ENCODE measurements at places on chromosomes 11 and 22.

DNA sequence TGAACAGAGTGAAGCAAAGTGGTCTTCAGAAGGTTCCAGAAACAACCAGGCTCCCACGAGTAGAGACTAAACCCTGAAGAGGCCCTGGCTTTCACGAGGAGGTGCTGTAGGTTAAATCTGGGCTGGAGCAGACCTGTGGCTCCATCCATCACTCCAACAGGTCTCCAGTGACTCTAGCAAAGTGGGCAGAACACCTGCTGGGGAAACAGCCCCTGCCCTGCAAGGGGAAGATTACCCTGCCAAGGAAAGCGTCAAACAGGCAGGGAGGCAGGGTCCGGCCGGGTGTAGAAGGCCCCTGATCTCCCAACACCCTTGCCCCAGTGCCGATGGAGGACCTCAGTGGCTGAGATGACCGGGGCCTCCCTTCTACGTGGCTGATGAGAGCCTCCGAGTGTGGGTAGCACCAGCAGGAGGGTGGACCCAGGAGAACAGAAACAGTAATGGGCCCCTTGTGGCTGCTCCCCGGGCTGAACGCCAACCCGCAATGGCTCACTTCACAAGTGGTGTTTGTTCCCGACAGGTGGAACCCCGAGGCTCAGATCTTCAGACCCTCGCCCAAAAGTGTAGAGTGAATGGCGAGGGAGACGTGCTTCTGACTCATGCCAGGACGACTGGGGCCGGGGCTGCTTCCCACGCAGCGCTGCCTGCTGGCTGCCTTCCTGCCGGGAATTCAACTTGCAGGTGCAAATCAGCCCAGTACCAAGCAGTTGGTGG is 112.0 kb downstream of the SHANK2 start:
- H3K4me1 ChIP-seq: peaks cover 2% of the 10 kb centered on the region
- DNase-seq: no peak
- no peak overlapping the region for H3K27ac ChIP-seq
- no peaks in the 10 kb centered on the region for H3K36me3 ChIP-seq
- no peaks in the 10 kb centered on the region for H3K27me3 ChIP-seq

GRCh38 chr11:5367448-5368074 is 16.1 kb upstream of the OR51M1 start:
- no peaks in the 10 kb centered on the region for H3K27me3 ChIP-seq
- H3K27ac ChIP-seq: no peak overlapping the region
- DNase-seq: no peak
- no peak overlapping the region for H3K4me3 ChIP-seq
- no peaks in the 10 kb centered on the region for H3K4me1 ChIP-seq

DNA sequence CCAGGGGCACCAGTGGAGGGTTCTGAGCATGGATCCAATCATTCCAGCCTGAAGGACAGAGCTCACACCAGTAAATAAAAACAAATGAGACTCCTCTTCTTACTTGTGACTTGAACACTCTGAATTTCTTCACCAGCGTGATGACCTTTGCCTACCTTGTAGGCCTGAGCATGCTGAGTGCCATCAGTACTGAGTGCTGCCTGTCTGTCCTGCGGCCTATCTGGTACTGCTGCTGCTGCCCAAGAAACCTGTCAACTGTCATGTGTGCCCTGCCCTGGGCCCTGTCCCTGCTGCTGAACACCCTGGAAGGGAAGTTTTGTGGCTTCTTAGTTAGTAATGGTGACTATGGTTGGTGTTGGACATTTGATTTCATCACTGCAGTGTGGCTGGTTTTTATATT is 23.9 kb downstream of the MRGPRX4 start:
- H3K27me3 ChIP-seq: no peaks in the 10 kb centered on the region
- no peaks in the 10 kb centered on the region for H3K36me3 ChIP-seq
- no peaks in the 10 kb centered on the region for H3K4me1 ChIP-seq
- H3K27ac ChIP-seq: no peak overlapping the region

DNA sequence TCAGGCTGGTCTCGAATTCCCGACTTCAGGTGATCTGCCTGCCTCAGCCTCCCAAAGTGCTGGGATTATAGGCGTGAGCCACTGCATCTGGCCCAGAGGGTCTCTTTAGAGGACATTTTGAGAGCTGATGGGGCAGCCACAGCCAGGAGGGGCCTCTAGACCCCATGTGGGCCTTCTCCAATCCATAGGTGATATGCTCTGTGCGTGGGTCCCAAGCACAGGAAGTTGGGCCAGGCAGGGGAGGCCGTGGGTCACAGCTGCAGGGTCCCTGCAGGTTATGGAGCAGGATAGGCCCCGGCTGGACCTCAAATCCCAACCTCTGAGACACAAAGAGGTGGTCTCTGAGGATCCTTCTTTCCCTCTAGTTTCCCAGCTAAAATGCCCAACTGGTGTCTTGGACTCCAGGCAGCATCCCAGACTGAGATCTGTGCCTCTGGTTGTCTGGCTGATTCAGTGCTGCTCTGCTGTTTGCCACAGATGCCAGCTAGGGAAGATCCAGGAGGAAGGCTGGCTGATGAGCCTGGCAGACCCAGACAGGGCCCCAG is 1.5 kb downstream of the LRRC75B start:
- H3K4me1 ChIP-seq: peaks cover 7% of the 10 kb centered on the region
- peaks cover 26% of the 10 kb centered on the region for H3K36me3 ChIP-seq
- H3K4me3 ChIP-seq: no peak overlapping the region
- H3K27me3 ChIP-seq: no peaks in the 10 kb centered on the region

GRCh38 chr11:33808228-33808828 is 34.0 kb upstream of the FBXO3 start:
- no peak overlapping the region for H3K4me3 ChIP-seq
- H3K27ac ChIP-seq: no peak overlapping the region
- DNase-seq: peak; percentile 91

DNA sequence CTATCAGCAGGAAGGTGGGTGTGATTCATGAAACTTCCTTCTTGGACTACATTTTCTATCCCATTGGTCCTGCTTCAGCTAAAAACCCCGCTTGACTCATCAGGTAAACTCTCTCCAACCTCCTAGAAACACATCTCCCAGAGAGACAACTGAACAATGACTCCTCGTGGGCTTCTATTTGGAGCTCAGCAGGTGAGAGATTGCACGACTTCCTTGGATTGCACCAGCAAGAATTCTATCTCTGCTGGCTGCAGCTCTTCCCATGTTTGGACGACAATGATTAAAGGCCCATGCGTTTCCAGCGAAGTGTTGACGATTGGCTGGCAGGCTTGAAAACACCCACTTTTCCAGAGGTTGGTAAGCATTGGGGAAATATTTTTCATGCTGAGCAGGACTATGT is 216.1 kb upstream of the NTM start:
- no peak for DNase-seq
- H3K36me3 ChIP-seq: no peaks in the 10 kb centered on the region

DNA sequence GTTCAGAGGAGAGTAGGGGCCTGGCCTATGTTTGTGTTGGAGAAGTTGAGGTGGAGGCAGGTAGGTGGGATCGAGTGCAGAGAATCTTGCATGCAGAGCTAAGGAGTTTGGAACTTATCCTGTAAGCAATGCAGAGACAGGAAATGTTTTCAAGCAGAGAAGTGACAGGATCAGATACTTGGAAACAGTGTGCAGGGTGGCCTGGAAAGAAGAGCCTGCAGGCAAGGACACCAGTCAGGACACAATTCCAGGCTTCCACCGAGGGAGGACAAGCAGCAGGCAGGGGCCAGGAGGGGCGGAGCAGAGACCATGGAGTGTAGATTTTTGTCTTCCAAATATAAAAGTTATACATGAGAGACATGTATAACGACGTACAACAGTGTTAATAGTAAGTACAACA is 26.9 kb upstream of the CECR2 start:
- no peak overlapping the region for H3K27ac ChIP-seq
- no peak for DNase-seq
- no peaks in the 10 kb centered on the region for H3K36me3 ChIP-seq
- H3K27me3 ChIP-seq: no peaks in the 10 kb centered on the region

DNA sequence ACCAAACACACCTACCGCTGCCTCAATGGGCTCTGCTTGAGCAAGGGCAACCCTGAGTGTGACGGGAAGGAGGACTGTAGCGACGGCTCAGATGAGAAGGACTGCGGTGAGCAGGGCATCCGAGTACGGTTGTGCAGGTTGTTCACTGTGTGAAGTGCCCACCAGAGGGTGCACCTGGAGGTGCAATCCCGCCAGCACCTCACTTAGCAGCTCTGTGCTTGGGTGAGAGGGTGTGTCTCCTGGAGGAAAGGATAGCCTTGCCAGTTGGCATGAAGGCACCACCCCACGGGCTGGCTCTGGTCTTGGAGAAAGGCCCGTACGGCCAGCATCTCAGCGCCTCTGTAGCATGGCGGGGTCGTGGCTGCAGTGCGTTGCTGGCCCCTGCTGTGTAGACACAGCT is 39.4 kb downstream of the ST14 start:
- no peak for DNase-seq
- no peaks in the 10 kb centered on the region for H3K4me1 ChIP-seq
- no peaks in the 10 kb centered on the region for H3K36me3 ChIP-seq

GRCh38 chr11:15775015-15775541 is 581.3 kb downstream of the SOX6 start:
- no peaks in the 10 kb centered on the region for H3K27me3 ChIP-seq
- no peak for DNase-seq
- peaks cover 15% of the 10 kb centered on the region for H3K4me1 ChIP-seq
- no peaks in the 10 kb centered on the region for H3K36me3 ChIP-seq

- H3K4me1 ChIP-seq: no peaks in the 10 kb centered on the region
- no peaks in the 10 kb centered on the region for H3K36me3 ChIP-seq
- no peak for DNase-seq
- no peaks in the 10 kb centered on the region for H3K27me3 ChIP-seq
- no peak overlapping the region for H3K4me3 ChIP-seq
Measured at GRCh38 chr11:1589996-1590395, 4.9 kb upstream of the KRTAP5-1 start.

DNA sequence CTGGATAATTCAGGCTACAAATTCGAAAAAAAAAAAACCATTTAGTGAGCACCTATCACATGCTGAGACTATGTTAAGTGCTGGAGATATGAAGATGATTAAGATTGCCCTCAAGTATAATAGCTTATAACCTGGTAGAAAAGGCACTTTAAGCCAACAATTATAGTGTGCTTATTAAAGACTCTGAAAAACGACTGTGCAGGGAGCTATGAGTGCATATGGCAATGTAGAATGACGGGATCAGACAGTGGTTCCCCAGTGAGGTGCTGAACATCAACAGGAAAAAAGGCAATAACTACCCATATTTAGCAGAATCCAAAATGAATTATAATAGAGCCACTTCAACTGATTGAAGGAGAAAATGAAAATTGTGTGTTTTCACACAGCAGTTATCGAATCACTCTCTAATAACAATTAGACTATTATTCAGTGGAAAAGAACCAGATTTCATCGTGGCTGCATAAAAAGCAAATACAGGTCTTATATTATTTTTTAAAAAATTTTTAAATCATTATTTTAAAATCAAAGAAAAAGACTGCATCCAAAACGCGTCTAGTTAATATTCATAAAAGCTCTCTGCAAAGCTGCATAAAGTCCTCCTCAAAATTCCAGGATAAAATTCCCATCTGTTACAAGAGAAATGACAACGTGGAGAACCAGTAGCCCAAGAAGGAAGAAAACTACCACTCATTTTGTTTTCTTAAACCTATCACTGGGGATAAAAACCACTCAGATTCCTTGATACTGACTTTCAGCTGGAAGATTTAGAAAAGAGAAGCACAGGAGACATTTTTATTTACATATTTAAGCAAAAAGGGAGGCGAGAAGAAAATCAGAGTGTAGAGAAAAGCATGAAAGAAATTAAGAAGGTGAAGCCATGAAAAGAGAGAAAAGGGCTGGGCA is 1.1 kb downstream of the MTMR2 start:
- H3K4me3 ChIP-seq: peak overlapping the region; percentile 86
- H3K27me3 ChIP-seq: no peaks in the 10 kb centered on the region
- DNase-seq: no peak
- H3K4me1 ChIP-seq: peaks cover 4% of the 10 kb centered on the region
- no peaks in the 10 kb centered on the region for H3K36me3 ChIP-seq
- peak overlapping the region; percentile 94 for H3K27ac ChIP-seq

- H3K36me3 ChIP-seq: no peaks in the 10 kb centered on the region
- DNase-seq: no peak
- H3K27ac ChIP-seq: no peak overlapping the region
- H3K27me3 ChIP-seq: no peaks in the 10 kb centered on the region
- peaks cover 16% of the 10 kb centered on the region for H3K4me1 ChIP-seq
Measured at GRCh38 chr11:48052183-48053044, 72.1 kb downstream of the PTPRJ start.

All from ascending aorta (tissue), 2 donors.